ENCODE measurements at places on chromosomes 3 and 15.

- no peak for DNase-seq
Measured at GRCh38 chr3:194976049-194976451, 290.4 kb downstream of the FAM43A start.

DNA sequence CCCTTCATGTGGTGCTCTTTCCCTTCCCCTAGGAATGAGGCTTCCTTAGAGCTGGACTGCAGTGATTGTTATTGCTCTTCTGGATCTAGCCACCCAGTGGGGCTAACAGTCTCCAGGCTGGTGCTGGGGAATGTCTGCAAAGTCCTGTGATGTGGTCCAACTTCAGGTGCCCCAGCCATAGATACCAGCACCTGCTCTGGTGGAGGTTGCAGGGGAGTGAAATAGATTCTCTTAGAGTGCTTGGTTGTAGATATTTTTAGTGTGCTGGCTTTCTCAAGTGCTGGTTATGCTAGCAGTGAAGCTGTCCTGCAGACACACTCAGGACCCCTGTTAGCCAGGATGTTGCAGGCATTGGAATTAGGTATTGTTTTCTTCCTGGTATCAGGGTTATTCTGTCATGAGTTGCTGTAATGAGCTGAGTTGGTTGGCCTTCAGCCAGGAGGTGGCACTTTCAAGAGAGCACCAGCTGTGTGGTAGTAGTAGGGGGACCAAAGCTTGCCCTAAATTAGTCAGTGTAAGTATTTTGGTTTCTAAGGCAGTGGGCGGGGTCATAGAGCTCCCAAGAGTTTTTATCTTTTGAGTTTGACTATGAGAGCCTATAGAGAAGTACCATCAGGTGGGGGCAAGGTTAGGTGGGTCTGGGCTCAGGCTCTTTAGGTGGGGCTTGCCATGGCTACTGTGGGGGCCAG lies 317.5 kb upstream of the SGO1 start:
- DNase-seq: no peak

- no peak for DNase-seq
Measured at GRCh38 chr3:23263796-23264195, 60.7 kb downstream of the UBE2E2 start.

- no peak for DNase-seq
Measured at GRCh38 chr15:28978011-28978378, 92.2 kb downstream of the APBA2 start.

DNA sequence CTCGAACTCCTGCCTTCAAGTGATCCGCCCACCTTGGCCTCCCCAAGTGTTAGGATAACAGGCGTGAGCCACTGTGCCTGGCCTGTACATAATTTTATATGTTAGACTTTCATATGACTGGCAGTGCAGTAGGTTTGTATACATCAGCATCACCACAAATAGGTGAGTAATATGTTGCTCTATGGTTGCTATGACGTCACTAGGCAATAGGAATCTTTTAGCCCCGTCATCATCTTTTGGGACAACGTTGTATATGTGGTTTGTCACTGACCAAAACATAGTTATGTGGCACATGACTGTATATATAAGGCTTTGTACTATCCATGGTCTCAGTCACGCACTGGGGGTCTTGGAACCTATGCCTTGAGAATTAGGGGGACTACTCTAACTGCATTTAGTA lies 17.0 kb upstream of the DNAJC19 start:
- no peak for DNase-seq

GRCh38 chr3:4963669-4964570 lies 15.3 kb upstream of the BHLHE40 start:
- no peak for DNase-seq

DNA sequence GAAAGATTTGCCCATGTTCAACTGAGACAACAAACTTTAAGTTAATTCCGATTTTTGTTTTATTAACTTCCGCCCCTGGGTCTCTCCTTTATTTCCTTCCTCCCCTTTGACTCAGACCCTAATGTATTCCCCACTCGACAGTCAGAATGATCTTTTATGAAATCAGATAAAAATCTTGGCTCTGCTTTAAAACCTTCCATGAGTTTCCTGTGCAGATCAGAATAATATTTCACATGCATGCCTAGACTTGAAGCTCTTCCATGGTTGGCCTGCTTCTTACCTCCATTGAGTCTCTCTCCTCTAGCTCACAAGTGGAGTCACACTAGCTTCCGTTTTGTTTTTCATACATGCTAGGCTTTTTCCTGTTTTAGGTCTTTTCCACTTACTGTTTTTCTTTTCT lies 116.8 kb upstream of the SPATA16 start:
- no peak for DNase-seq

GRCh38 chr3:42510325-42510724 lies 7.9 kb downstream of the VIPR1 start:
- no peak for DNase-seq

DNA sequence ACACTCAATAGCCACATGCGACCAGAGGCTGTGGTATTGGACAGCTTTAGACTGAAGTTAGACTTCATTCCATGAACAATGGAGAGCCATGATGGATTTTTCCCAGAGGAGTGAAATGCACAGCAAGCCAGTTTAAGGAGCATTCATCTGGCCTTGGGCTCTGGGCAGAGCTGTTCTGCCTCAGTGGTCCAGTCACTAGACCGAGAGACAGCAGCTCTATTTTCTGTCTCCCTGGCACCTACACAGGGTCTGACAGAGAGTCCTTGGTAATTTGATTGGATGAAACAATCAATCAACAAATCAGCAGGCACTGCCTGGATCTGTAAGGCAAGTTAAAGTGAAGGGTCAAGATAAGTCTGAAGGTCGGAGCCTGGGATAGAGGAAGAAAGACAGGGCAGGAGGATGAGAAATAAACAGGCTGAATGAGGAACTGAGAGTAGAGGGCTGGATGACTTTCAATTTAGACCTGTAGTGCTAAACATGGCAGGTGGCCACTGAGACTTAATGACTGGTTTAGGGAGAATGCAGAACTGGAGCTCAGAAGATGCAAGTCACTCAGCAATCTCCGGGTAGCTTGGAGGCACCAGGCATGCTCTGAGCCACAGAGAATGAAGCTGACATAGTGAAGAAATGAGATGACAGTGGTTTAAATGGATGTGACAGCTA lies 98.5 kb upstream of the SLC25A36 start:
- DNase-seq: no peak

DNA sequence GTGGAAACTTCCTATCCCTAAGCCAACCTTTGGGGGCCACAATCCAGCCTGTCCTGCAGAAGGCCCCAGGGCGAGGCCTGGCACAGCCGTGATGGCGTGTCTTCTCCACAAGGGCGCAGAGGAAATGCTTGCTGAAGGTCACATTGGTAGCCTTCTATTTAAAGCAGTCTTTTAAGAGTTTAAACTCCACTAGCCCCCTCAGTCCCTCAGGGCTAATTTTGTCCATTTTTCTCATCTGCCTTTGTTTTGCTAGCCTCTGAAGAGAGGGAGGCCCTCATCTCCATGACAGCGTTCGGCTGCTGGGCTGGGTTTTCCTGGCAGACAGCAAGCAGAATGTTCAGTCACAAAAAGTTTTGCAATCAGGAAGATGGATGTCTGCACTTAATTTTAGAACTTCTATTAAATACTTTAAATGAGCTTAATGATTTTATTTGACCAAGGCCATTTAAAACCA lies 40.8 kb downstream of the RARB start:
- DNase-seq: no peak

- no peak for DNase-seq
Measured at GRCh38 chr3:128549283-128550112, 56.5 kb upstream of the GATA2 start.

GRCh38 chr3:140770977-140771667 lies 93.3 kb downstream of the TRIM42 start:
- no peak for DNase-seq

DNA sequence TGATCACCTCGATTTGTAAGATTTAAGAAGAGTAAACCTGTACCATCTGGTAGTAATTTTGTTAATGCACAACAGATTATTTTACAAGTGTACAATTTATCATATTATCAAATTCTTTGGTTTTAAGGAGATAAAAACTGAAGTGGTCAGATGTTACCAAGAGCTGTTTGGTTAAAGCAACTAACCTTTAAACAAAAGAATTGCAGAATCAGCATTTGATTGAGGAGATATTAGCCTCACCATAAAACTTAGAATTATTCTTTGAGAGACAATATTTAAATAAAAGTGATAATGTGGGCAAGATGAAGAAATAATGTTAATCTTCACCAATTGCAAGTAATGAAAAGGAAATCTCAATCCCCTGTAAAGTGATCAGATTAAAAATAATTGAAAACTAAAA lies 1034.9 kb downstream of the ROBO1 start:
- DNase-seq: no peak

- DNase-seq: no peak
Measured at GRCh38 chr3:141092663-141093062, 41.5 kb downstream of the SPSB4 start.

- no peak for DNase-seq
Measured at GRCh38 chr3:194128202-194128918, 7.6 kb upstream of the HES1 start.

GRCh38 chr3:160757233-160758106 lies 1.4 kb downstream of the PPM1L start:
- DNase-seq: peak; percentile 24

DNA sequence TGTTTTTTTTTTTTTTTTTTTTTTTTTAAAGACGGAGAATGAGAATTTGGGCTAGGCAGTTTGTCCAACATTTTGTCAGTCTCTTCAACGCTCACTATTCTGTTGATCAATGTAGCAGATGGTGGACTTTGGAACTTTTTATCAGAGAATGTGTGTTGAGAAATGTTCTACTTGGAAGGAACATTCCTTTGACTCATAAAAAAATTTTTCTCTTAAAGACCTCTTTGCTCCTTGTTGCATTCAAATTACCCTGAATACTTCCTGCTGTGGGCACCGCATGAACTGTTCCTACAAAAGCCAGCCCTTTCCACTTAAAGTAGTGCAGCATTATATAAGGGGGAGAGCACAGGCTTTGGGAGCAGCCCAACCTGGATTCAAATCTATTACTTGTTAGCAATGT lies 182.9 kb downstream of the AKAP13 start:
- no peak for DNase-seq

- no peak for DNase-seq
Measured at GRCh38 chr3:56928379-56929068, 126.8 kb upstream of the ARHGEF3 start.

GRCh38 chr3:174430986-174431385 lies 428.1 kb upstream of the NAALADL2 start:
- no peak for DNase-seq

DNA sequence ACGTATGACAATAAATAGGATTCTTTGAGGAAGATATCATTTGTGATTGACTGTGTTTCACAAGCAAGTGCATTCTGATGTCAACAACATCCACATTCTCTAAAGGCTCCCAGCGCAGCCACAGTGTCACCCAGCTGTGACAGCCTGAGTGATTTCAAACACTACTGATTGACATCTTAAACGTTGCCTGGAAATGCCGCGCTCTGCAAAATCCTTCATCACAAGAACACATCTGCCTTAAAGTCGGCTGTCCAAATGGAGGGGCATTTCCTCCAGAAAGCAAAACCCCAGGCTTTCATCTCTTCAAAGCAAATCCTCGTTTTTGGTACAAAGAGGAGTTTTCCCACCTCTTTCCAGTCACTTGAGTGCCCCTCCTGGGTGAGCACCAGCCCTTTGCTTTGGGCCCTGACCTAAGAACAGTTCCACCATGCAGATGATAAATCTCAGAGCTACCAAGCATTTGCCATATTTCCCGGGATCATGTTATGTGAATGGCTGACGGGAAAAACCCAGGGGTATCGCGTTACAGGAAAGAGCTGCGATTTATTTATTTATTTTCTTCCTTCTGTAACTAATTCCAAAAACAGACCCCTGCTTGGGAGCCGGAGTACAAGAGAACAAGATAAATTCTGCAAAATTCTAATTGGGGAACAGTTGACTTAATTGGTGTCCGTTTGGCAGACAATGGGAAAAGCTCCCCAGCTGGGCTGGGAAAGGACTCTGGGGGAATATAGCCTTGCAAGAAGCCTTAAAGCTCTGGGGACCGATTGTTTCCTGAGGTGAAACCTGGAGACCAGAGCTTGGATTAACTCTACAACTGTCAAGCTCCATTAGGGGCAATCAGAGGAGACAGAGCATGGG lies 703.8 kb upstream of the NR2F2 start:
- peak; percentile 40 for DNase-seq

DNA sequence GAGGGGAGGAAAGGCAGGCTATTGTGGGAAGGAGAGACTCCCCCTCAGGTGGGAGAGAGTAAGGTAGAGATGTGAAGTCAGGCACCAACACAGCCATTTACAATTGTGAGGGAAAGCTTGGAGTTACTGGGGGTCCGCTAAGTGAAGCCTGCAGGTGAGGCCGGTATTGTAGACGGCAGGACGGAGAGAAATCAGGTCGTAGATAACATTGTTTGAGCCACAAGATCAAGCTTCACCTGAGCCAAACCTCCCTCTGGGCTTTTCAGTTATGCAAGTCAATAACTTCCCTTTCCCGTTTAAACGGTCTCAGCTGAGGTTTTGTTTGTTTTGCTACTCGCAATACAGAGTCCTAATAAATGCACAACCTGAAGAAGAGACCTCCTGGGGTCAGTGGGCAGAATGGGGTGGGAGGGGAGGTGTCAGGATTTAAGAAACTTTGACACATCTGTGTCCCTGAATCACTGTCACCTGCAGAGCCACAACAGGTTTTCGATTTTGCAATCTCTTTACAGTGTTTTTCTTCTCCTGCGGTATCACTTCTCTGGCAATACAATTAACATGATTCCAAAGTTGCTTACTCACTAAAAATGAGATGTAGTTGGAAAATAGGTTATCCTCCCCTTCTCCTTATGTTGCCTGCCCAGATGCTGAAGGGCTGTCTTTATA lies 72.0 kb upstream of the GLCE start:
- DNase-seq: no peak

GRCh38 chr15:39741258-39741657 lies 41.4 kb downstream of the FSIP1 start:
- DNase-seq: no peak

DNA sequence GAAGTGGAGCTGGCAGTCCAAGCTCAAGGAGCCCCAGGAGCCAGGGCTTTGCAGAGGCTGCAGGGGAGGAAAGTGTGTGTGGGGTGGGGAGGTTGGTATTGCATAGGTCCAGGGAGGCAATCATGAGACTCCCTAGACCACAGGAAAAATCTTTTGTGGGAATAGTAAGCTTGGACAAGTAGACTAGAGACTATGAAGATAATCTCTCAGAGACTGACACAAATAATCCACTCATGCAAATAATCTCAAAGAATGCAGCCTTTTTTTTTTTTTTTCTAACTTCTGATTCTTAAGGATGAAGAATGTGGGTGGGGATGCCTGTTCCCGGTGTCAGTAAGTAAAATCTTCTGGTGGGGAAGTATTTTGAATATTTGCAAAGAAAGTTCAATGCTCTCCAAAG lies 113.7 kb downstream of the GREM1 start:
- no peak for DNase-seq

GRCh38 chr3:116445311-116445841 lies at the start of gene LSAMP:
LSAMP (minus strand) TSS chr3:116445487.
- peak; percentile 78 for DNase-seq

GRCh38 chr3:70277304-70277703 lies 35.1 kb downstream of the MDFIC2 start:
- DNase-seq: no peak

All from neuronal stem cell (in vitro differentiated cells).